CD4-positive, alpha-beta T cell treated with Interleukin-17A for 1 hour (primary cell): ENCODE measurements at places on chromosomes 4 and X.

DNA sequence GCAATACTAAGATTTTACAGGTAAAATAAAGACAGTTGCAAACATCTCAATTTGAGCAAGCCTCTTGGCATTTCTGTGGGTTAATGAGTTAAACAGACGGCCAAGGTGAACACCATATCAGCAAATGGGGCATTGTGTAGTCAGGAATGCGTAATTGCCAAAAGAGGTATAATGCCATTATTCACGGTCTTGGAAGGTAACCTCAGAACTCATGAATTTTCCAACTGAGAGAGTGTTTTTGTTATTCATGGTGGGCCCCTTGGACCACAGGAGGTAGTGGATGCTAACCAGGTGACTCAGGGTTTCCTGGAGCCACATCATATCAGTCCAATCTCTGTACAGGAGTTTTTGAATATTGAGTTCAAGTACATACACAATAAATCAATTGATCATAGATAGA lies 368.0 kb upstream of the TECRL start:
- no peak for DNase-seq

- no peak for DNase-seq
Observed at GRCh38 chr4:142274137-142274536, 572.0 kb downstream of the INPP4B start.

- no peak for DNase-seq
Observed at GRCh38 chr4:109944591-109944990, 31.9 kb downstream of the EGF start.

- DNase-seq: no peak
Observed at GRCh38 chr4:93157986-93158385, 670.6 kb upstream of the ATOH1 start.

DNA sequence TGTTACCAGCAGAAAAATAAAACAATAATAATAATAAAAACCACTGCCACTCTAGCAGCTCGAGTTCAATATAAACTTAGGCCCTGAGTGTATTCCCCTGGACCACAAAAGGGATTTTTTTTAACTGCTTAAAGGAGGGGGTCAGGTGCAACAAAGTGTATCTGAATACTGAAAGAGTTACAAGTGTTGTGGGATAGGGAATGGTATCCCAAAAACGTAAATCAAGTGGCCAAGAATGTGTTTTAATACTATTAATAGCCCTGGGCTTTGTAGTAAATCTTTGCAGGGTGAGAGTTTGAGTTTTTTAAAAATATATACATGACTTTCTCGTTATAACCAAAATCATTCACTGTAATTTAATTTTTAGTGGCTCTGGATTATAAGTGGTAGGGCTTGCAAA lies 860.1 kb upstream of the INTU start:
- no peak for DNase-seq

- no peak for DNase-seq
Observed at GRCh38 chr4:104735174-104735573, 240.5 kb upstream of the CXXC4 start.
